HL-60 (cell line): ENCODE measurements at places on chromosomes 3 and 15.

DNA sequence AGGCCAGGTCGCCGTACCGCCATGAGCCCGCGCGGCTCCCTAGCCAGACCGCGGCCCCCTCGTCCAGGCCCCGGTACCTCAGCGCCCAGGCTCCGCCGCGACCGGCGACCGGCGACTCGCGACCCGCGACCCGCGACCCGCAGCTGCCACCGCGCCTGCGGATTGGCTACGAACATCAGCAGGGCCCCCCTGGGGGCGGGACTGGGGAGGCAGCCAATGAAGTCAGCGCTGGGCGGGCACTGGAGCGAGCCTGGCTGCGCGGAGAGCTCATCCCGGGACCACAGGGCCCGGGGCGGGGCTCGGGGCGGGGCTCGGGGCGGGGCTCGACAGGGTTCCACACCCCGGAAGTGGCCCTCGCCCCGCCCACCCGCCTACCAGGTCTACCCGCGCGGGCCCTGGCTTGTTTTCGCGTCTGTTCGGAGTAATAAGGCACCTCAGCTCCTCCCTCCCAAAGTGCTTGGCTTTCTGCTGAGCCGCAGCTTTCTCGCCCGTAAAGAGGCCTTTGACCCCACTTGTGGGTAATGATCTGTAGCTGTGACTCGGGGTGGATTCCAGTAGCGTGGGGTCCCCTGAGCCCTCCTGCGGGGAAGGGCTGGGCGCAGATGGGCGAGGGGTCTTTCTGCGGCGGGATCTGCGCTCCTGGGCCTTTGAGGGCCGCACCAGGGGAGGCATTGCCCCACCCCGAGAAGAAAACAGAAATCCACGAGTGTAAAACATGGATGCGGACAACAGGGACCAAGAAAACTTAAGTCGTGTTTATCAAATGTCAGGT lies at the start of gene LYSMD4:
Gene LYSMD4 (minus strand): TSS at position 170 of the 772 bp plus-strand sequence. CDS start 1,438 bp downstream, outside the sequence.
- DNase-seq: peak; percentile 85

GRCh38 chr15:67593562-67593961 lies 51.1 kb downstream of the MAP2K5 start:
- no peak for DNase-seq

DNA sequence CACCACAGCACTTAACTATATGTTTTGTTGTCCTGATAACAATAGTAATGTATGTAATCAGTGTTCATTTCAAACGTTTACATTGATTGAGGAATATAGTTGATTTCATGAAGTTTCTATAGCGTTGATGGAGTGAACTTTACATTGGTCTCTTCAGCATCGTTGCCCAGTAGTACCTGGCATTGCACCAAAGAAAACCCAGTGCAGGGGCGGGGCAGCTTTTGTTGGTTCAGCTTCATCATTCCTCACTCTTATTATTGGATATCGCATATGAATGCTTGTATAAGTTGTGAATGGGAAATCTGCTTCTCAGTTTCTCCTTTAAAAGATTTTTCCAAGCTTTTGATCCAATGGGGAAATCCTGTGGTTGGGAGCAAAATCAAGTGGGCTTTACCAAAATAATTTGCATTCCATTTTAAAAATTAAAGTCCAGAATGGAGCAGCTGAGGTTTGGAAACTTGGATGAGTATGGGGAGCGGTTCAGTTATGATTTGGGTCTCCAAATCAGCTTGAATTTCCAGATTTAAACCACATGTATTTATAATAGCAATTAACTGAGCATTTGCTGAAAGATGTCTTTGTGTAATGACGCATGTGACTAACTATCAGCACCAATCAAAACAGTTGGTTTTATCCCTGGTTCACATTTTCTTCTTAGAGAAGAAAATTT lies 213.7 kb downstream of the ALCAM start:
- no peak for DNase-seq

GRCh38 chr15:57060799-57061198 lies 142.4 kb downstream of the TCF12 start:
- DNase-seq: no peak

GRCh38 chr3:88312256-88312655 lies 162.5 kb downstream of the C3orf38 start:
- no peak for DNase-seq

DNA sequence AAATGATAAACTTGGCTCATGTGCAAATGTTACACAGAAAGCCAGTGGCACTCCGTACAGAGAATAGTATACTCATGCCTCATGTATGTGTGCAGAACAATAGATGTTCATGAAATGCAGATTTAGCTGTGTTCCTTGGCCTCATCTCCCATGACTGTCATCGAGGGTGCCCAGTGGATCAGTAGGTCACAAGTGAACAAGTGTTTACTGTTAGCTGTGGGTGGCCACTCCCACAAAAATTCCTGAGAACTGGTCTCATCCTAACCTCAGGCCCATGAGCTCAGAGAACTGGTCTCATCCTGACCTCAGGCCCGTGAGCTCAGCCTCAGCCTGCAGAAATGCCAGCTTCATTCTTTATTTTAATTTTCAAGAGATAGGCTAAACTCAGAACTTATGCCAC lies 124.1 kb downstream of the GADL1 start:
- DNase-seq: no peak

GRCh38 chr3:134852893-134853351 lies 57.9 kb downstream of the EPHB1 start:
- peak; percentile 31 for DNase-seq

DNA sequence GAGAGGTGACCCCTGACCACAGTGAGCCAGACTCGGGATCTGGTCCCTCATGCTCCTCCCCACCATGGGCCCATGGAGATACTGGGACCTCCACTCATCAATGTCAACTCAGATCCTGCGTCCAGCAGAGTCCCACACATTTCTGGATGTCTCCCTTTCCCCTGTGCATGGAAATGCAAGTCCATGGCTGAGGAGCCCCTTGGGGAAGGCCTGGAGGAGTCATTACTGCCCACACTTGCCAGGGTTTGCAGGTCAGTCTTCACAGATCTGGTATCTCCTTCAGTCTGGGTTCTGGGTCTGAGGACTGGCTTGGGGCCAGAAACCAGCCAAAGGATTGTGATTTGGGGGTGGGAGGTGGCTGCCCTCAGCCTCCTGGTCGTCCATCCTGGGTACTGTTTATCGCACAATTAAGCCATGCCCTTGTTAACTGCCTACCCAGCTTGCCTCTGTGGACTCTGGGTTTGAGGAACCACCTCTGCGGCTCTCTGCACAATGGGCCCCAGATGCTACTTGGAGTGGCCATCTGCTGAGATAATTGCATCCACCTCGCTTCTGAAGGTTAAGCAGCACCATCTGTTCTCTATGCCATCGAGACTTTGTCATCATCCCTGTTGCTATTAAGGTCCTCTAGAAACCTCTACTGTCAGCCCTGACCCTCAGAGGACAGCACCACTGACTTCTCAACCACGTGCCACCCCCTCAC lies 49.9 kb upstream of the KLF13 start:
- DNase-seq: no peak

GRCh38 chr3:46542344-46542743 lies 23.8 kb downstream of the LRRC2 start:
- no peak for DNase-seq

- no peak for DNase-seq
Observed at GRCh38 chr15:98387866-98388265, 260.5 kb upstream of the IGF1R start.

DNA sequence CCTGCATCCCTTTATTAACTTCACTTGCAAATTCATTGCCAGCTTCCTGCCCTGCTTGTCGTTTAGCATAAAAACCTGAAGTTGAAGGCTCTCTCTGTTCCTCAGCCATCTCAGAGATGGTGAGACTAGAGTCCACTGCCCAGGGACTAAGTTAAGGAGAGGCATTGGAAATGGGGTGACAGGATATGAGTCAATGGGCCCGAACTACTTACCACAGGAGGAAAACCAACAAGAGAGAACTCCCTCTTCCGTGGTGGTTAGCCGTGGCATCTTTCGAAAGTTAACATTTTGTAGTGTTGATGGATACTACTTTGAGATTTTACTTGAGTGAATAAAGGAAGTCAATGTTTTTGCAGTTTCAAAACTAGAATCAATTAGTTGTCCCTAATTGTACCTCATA lies 65.3 kb downstream of the LRTM1 start:
- DNase-seq: peak; percentile 54

GRCh38 chr3:23004971-23005370 lies 198.2 kb upstream of the UBE2E2 start:
- no peak for DNase-seq

- DNase-seq: no peak
Observed at GRCh38 chr3:172908771-172909270, 158.3 kb downstream of the ECT2 start.

GRCh38 chr15:87089551-87089950 lies 1009.9 kb downstream of the AGBL1 start:
- DNase-seq: no peak

DNA sequence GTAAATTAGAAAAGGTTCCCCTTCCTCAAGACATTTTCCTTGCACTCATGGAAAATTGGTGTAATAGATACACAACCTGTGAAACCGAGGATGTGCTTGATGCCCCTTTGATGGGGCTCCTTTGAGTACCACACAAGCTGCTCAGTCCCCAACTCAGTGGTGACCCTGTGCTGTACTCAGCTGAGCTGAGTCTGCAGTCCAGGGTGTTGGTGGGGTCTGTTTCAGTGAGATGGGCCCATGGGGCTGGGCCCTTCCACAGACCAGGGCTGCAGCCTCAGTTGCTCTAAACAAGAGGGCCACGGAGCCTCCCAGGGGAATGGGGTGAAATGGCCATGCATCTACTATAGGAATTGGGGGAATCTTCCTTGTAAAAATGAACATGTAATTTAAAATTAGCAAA lies 39.3 kb downstream of the KY start:
- DNase-seq: no peak

DNA sequence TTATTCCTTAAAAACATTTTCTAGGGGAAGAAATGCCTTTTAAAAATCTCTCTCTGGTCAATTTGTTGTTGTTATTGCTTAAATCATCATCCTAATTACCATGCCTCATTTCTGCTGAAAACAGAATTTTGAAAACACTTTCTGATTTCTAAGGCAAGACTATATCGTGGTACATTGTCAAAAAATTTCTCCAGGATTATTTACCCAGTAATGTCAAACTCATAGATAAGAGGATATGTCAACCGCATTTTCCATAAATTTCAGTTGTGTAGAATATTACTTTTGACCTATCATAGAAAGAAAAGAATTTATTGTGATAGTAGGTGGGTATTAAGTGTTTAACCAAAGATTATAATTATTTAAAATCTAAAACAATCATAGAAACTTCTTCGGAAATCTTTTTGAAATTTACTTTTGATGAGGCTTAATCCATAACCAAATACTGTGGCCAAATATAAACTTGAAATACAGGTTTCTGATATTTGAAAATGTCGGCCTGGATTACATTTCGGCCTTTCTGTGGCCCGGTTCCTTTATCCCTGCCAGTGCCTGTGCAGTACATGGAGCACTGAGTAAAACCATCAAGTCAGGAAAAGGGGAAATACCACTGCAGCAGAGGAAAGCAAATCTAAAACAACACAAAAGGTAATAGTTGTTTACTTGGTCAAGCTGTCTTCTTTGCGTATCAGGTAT lies 173.4 kb downstream of the MYRIP start:
- no peak for DNase-seq

- no peak for DNase-seq
Observed at GRCh38 chr3:128205558-128206145, 52.4 kb downstream of the EEFSEC start.

- no peak for DNase-seq
Observed at GRCh38 chr3:178120367-178120766, 415.9 kb upstream of the KCNMB2 start.

DNA sequence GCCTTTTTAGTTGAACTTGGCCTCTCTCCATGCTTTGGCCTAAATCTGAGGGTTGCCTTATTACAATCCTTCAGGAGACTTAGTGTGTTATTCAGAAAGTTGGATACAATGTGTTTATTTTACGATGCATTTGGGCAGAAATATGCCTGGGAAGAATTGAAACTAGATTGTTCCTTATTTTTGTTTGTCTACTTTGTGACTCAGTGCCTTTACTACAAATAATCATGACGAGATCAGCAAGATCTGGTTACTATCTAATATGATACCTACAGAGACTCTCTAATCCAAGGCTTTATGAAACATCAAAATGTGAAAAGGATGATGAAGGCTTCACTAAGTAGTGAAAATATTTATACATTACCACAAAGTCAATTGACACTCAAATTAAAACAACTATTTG lies 82.2 kb downstream of the RBMS3 start:
- no peak for DNase-seq

DNA sequence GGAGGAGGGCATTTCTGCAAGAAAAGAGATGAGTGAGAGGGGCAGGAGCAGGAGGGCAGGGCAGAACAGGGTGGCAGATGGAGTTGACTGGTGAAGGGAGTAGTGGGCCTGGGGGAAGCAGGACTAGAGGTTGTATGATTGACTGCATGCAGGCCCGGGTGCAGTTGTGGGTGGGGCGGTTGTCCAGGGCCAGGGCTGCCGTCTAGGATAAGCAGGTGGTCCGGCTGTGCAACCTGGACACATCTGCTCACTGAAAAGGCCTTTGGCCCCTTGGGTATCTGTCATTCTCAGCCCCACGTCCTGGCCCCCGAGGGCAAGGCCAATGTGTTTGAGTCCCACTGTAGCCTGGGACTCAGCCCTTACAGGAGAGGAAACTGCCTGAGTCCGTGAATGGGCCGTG lies 25.4 kb downstream of the ALS2CL start:
- no peak for DNase-seq

GRCh38 chr3:101591071-101591470 lies 17.1 kb downstream of the PCNP start:
- DNase-seq: no peak

GRCh38 chr3:56702490-56703315 lies 19.6 kb upstream of the TASOR start:
- peak; percentile 56 for DNase-seq

GRCh38 chr3:182609575-182610156 lies 183.6 kb upstream of the ATP11B start:
- DNase-seq: no peak

DNA sequence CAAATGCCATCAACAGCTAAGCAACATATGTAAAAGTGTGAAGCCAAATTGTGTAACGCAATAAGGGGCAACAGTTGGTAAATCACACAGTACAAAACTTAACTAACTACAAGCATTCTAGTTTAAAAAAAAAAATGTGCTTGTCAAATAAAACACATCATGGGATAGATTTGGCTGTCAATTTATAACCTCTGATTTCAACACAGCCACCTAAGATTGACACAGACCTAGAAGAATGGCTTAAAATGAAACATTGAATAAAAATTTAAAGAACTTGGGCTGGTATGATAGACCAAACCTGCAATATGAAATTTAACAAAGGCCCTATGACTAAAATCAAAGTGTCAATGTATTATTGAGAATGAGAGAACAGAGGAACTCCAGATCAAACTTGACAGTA lies 148.4 kb downstream of the NR1I2 start:
- DNase-seq: no peak

- DNase-seq: no peak
Observed at GRCh38 chr3:69260216-69260787, 125.6 kb downstream of the FRMD4B start.
